C1 segment of cervical spinal cord (tissue), 14 donors: ENCODE measurements at places on chromosomes 4 and X.

GRCh38 chr4:113094331-113094730 is 44.9 kb downstream of the ANK2 start:
- DNase-seq, result peak; percentile 38

DNA sequence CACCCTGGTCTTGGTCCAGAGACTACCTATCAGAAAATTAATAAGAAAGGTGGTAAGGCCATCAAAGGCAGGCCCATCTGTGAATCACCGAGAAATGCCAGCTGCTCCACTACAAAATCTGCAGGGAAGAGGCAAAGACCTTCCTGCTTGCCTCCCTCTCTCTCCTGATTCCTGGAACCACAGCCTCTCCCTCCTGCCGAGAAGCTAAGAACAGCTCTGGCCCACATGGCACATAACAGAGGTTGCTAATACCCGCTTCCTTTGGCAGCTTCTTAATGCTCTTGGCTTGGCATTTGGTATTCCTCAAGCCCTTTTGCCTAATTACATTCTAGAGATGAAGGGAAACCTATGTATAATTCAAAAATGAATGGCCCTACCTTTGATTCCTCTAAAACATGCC is 32.9 kb downstream of the RAI2 start:
- DNase-seq, result no peak

GRCh38 chr4:95124906-95125504 is 367.2 kb downstream of the BMPR1B start:
- no peak for DNase-seq

GRCh38 chr4:144646523-144647094 is 653 bp downstream of the HHIP start:
- peak; percentile 74 for DNase-seq

- DNase-seq, result no peak
Observed at GRCh38 chr4:140423106-140423505, 4.3 kb downstream of the CLGN start.

DNA sequence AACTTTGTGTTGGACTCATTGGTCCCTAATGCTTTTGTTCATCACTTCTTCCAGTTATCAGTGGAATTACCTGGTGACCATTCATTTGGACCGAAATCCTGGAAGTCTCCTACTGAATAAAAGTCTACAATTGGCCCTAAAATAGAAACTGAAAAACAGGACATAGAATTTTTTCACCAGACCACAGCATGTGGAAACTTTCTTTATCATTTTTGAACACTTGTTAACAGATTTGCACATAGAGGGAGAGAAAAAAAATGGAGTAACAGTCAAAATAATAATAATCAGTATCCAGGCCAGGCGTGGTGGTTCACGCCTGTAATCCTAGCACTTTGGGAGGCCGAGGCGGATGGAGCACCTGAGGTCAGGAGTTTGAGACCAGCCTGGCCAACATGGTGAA is 7.1 kb downstream of the EPGN start:
- no peak for DNase-seq

GRCh38 chr4:37365888-37366287 is 121.3 kb downstream of the NWD2 start:
- DNase-seq, result no peak

- no peak for DNase-seq
Observed at GRCh38 chr4:183950536-183950935, 45.4 kb downstream of the STOX2 start.

- no peak for DNase-seq
Observed at GRCh38 chrX:22037911-22038537, 5.9 kb downstream of the PHEX start.

GRCh38 chr4:26412381-26413372 is 77.6 kb downstream of the CCKAR start:
- DNase-seq, result peak; percentile 35

DNA sequence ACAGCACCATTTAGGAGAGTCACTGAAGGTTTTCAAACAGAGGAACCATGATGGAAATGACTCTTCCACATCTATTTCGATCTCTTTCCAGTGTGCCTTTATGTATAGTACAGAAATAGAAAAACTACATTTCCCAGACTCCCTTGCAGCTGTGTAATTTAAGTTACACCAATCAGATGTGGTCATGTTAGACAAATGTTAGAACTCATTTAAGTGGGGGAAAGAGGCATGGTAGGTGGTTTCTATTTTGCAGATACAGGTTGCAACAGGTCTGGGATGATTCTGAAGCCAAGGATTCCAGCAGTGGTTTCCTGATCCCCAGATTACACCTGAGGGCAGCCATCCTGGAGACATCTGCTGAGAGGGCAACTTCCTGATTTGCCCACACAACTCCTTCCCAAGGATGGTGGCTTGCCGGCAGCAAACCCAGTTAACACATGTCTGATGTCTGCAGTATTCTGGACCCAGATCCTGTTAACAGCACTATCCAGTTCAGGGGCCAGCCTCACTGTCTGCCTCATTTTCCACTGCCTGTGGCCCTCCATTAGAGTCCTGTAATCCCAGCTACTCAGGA is 38.7 kb upstream of the PDK3 start:
- DNase-seq, result no peak

DNA sequence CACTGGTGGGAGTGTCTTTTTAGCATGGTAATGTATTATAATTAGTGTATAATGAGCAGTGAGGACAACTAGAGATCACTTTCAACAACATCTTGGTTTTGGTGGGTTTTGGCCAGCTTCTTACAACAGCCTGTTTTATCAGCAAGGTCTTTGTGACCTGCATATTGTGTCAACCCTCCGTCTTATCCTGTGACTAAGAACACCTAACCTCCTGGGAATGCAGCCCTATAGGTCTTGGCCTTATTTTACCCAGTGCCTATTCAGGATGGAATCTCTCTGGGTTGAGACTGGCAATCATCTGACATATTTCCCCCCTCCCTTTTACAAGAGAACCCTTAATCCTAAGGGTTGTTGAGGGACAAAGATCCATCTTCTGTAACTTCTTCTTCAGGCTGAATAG is 21.9 kb upstream of the ADH4 start:
- DNase-seq, result no peak

- DNase-seq, result no peak
Observed at GRCh38 chr4:48668254-48669017, 111.6 kb downstream of the FRYL start.

- no peak for DNase-seq
Observed at GRCh38 chr4:139984471-139984870, 169.5 kb downstream of the MAML3 start.

- DNase-seq, result no peak
Observed at GRCh38 chr4:83979773-83980172, 443.9 kb downstream of the GPAT3 start.

- DNase-seq, result no peak
Observed at GRCh38 chr4:40196724-40197281, at the start of gene RHOH. TSS of gene RHOH (plus strand) at chr4:40197031. CDS start at chr4:40243387, 46,356 bp downstream.

- DNase-seq, result no peak
Observed at GRCh38 chrX:97685753-97686152, 802.0 kb downstream of the RPA4 start.

GRCh38 chrX:24876530-24877287 is 139.1 kb downstream of the ARX start:
- no peak for DNase-seq

DNA sequence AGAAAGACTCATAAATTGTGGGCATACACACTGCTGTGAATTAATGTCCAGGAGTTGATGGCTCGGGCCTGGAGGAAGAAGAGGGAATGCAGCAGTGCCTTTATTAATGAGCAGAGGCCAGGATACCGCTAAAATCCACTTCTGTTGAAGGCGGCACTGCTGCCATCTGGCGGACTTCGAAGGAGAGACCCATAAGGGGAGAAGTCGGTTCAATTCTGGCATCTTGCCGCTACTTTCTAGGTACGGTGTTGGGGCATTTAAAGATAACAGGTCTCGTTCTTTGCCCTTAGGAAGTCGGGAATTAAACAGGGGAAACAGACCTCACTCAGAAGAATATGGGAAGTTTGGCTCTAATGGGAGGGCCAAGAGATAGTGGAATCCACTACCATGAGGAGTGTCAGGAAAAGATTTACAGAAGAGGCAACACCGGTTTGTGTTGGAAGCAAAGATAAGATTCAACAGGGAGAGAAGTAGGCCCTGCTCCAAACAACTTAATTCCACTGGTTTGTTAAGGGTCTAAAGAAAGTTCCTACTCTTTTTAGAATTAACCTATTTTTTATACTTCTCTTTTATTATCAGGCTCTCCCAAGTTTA is 133.6 kb upstream of the GIMD1 start:
- peak; percentile 30 for DNase-seq

GRCh38 chrX:18617407-18617750 is 54.5 kb downstream of the RS1 start:
- no peak for DNase-seq

GRCh38 chrX:118510111-118510510 is 14.5 kb downstream of the DOCK11 start:
- DNase-seq, result no peak

GRCh38 chr4:139562067-139562684 is 6.2 kb upstream of the SETD7 start:
- DNase-seq, result no peak

- no peak for DNase-seq
Observed at GRCh38 chr4:105965183-105965800, 70.0 kb downstream of the NPNT start.

DNA sequence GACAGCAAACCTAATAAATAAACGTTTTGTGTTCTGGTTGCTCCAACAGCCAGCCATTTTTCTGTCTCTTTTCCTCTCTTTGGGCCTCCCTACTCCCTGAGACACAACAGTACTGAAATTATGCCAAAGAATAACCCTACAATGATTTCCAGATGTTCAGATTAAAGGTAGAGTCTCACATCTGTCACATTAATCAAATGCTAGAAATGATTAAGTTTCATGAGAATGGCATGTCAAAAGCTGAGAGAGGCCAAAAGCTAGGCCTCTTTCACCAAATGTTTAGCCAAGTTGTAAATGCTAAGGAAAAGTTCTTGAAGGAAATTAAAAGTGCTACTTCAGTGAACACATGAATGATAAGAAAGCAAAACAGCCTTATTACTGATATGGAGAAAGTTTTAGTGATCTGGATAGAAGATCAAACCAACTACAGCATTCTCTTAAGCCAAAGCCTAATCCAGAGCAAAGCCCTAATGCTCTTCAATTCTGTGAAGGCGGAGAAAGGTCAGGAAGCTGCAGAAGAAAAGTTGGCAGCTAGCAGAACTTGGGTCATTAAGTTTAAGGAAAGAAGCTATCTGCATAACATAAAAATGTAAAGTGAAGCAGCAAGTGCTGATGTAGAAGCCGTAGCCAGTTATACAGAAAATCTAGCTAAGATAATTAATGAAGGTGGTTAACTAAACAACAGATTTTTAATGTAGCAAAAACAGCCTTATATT is 182.1 kb upstream of the NUDT6 start:
- no peak for DNase-seq

DNA sequence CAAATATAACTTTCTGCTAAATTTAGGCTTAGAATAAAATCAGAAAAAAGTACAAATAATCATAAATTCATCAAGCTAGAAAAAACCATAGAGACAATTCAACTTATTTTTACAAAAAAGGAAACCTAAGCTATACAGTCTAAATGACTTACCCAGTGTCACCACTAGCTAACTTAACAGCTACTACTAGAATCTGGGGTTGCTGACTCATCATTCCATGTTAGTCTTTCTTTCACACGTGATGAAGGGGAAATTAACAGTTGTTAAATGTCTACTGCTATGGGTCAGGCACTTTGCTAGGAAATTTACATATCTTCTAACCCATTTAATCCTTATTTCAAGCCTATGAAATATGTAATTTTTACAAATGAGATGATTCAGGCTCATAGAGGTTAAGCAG is 349.3 kb upstream of the GALNT7 start:
- DNase-seq, result no peak

DNA sequence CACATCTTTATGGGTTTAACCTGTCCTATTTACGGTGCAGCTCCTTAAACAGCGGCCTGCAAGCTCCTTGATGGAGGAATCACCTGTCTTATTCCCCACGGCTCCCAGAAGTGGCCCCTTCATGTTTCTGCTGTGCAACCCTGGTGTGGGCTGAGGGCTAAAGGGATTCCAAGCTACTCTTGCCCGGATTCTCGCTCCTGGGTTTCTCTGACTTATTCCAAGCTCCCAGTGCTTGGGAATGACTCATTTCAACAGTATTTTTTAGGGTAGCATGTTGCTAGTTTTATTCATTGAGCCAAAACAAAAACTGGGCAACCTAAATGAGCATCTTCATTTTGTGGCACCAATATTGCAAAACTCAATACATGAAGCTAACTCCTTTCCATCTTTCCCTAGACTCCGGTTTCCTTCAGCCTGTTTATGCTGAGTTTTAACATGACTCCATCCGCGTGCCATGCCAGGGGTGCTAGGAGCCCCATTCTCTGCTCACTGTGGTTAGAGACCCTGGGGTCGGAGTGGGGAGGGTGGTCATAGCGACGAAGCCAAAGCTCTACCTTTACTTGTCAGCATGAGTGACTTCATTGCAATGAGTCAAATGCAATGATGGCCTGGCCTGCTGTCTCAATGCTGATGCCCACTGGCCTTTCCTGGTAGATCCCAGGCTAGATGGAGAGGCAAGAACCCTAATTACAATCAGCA is 349.7 kb downstream of the NR3C2 start:
- no peak for DNase-seq

GRCh38 chr4:37762294-37762990 is 64.0 kb upstream of the PGM2 start:
- DNase-seq, result no peak

GRCh38 chrX:77977518-77977917 is 8.1 kb upstream of the PGAM4 start:
- DNase-seq, result no peak

GRCh38 chrX:17425136-17425535 is 50.1 kb downstream of the NHS start:
- no peak for DNase-seq

DNA sequence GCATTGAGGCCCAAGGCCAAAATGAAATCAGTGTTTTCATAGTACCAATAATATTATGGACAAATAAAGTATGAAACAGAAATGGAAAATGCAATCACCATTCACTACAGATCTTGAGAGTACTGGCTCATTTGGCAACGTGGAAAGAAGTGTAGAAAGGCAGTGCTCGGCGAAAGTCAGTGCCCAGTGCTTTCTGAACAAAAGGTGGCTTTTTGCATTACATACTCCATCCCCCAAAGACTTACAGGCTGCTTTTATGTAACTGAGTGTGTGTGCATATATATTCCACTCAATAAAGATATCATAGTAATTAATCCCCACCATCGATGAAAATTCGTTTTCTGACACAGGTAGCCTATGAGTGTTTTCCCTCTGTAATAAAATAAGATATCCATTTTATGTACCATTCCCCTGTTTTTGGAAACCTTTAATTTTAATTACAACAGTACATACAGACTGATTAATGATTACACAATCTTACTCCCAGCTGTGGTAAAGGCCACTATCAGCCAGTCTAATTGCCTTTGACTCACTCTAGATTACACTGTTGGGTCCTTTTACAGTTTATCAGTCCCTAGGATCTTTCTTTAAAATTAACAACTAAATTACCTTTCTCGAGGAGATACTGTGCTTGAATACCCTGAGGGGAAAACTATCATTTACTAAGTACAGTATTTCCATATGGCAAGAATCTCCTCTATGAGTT is 65.9 kb downstream of the MAD2L1 start:
- no peak for DNase-seq

DNA sequence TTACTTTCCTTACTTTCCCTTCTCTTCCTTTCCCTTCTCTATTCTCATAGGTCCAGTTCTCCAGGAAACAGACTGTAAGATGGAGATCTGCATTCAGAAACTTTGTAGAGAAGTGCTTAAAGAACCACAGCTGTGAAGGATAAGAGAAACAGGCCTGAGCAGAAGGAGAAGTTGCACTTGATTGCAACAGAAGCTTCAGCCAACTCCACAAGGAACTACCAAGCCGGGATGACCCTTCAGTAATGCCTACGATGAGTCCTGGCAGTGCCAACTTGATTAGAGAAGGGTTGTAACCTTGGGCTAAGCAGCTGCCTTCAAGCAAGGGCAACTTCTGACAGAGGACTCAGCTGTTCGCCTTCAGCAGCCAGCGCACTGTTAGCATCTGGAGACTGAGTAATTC is 413.3 kb upstream of the RASGEF1B start:
- no peak for DNase-seq
